ENCODE measurements at places on chromosomes 13 and 19. TPM values are rescaled to one million over a fixed set of nuclear protein-coding genes. Genes with fewer than 3 reads are reported as not detected.

- no peak for DNase-seq
Observed at GRCh38 chr13:101951114-101951513, 450.7 kb downstream of the FGF14 start.

- no peak for DNase-seq
Observed at GRCh38 chr13:67130444-67130843, 99.7 kb downstream of the PCDH9 start.

- DNase-seq, result peak; percentile 68
Observed at GRCh38 chr19:17687857-17688784, at the start of gene UNC13A. UNC13A (minus strand) TSS chr19:17688354; CDS start chr19:17688199, 155 bp downstream.

- DNase-seq, result no peak
Observed at GRCh38 chr19:34075661-34076091, 96.6 kb upstream of the LSM14A start.

- DNase-seq, result no peak
Observed at GRCh38 chr13:20702530-20702914, 977 bp upstream of the IL17D start.

DNA sequence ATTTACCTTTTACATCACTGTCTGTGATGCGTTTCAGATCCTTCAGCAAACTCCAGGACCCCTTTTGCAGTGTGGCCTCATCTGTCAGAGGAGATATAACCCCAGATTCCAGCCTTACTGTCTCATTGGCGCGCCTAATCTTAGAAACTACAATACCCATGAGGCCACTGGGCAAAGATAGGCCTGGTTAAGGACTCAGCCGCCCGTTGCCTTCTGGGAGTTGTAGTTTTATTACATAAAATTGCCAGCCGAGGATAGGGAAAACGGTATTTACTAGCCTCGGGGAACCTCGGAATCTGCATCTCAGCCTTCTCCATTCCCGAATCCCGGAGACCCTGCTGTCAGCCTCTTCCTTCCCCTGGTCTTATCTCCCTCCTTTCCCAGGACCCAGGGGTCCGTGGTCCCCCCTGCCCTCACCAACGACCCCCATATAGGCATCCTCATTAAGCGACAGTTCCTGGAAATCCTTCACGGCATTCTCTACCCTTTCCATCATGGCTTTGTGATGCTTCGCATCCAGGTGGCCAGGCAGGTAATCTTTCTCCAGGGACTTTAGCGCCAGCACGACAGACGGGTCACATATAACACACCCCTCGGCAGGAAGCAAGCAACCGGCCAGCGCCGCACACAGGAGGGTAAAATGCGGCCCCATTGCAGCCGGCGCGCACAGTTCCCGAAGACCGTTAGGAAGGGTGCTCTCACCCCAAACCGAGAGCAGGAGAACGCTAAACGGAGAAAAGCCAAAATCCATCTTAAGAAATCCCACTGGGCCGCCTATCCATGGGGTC is 1.3 kb downstream of the IZUMO1 start:
- peak; percentile 60 for DNase-seq

DNA sequence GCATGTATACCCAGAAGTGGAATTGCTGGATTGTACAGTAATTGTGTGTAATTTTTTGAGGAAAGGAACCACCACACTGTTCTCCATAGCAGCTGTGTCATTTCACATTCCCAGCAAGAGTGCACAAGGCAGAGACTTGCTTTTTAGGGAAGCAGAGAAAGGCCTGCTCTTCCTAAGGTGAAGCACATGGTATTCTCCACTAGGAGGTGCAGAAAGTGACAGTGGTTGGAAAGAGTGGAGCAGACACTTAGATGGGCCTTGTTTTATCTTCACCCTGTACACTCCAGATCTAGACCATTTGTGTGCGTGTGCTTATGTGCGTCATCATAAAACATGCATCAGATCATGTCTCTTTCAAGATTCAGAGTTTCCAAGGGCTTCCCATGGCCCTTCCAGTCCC is 35.0 kb downstream of the FAM124A start:
- DNase-seq, result no peak

GRCh38 chr13:50476577-50477285 is 366.8 kb downstream of the DLEU7 start:
- no peak for DNase-seq

GRCh38 chr19:38952395-38953165 is 21.8 kb downstream of the MRPS12 start:
- DNase-seq, result no peak

- peak; percentile 81 for DNase-seq
Observed at GRCh38 chr19:56066152-56067023, 54.7 kb downstream of the ZNF787 start.

GRCh38 chr13:113169277-113170272 is 11.1 kb downstream of the PROZ start:
- no peak for DNase-seq

DNA sequence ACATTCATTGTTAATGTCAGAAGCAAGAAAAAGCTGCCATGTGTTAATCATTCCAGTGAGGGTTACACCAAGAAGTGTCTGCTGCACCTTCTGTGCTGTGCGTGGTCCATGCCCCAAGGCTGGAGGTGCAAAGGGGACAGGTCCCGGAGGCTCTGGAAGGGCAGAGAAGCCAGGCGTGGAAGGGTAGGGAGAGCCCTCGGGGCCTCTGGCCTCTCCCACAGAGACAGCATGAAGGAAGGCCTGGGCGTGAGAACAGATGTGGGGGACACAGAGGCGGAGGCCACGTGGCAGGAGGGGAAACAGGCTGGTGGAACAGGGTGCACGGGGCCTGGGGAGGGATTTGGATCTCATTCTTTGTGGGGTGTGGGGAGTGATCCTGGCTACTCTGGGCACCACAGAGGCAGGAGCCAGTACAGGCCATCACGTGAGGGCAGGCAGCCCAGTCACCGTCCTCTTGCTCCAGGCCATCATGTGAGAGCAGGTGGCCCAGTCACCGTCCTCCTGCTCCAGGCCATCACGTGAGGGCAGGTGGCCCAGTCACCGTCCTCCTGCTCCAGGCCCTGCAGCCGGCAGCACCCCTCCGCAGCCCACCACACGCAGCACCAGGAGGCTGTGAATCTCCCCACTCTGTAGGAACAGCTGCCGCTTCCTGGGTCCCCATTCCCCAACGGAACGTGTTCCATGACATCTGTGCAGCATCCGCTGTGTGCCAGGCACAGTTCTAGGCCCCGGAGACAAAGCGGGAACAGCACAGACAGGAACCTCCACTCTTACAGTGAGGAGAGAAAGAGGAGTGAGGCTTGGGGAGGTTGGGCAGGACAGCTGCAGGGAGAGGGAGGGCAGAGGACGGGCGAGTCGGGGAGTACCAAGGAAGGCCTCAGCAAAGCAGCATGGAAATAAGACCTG is 10.2 kb upstream of the F7 start:
- peak; percentile 21 for DNase-seq

- DNase-seq, result no peak
Observed at GRCh38 chr19:45682908-45683307, 8.8 kb downstream of the SNRPD2 start.

DNA sequence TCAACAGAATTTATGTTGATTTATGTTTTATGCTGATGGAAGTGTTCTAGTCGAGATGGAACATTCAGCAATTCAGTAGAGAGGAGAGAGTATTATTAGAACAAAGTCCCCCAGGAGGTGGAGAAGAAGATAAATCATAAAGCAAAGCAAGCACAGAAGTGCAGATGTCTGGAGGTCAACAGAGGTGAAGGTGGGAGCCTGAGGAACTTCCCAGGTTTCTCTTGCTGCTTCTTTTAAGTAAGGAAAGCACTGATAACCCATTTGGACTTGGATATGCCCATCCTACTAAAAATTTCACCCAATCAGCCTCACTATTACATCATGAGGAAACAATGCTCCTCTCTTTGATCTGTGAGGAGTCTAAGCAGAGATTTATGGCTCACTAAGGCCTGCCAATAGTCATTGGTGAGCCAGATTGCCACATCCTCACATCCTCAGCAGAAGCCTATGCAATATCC is 98.8 kb downstream of the EPSTI1 start:
- no peak for DNase-seq

DNA sequence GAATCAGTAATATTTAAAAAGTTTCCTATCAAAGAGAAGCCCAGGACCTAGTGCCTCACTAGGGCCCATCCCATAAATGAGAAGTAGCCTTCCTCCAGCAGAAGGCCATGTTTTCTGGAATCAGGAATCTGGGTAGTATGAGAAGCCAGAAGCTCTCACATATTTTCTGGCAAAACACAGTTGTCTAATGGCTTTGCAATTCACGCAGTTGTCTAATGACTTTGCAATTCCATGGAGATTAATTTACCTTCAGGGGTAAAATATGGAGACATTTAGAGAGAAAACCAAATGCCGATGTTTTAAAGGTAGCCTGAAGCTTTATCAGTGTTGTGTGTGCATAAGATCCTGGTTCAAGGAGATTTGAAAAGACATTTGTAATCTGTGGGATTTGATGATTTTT is 29.8 kb upstream of the SIAH3 start:
- no peak for DNase-seq

- DNase-seq, result no peak
Observed at GRCh38 chr19:40210889-40211288, 7.3 kb downstream of the TTC9B start.

- no peak for DNase-seq
Observed at GRCh38 chr13:42155251-42155650, 106.8 kb downstream of the DGKH start.

- no peak for DNase-seq
Observed at GRCh38 chr19:7985481-7985911, 19.9 kb downstream of the ELAVL1 start.

The MYO9B gene
- total RNA-seq, result 38.1 TPM

The MEDAG gene
- total RNA-seq, result 4.2 TPM

The PROZ gene
- total RNA-seq, result not detected

The KCNRG gene
- 0.32 TPM for total RNA-seq

The ZIC5 gene
- total RNA-seq, result not detected

The FOXA3 gene
- not detected for total RNA-seq

The IGFL1 gene
- total RNA-seq, result not detected

The ICAM3 gene
- total RNA-seq, result 25.3 TPM
